ENCODE measurements at places on chromosomes 13 and 19.

- DNase-seq = no peak
These were observed 719.8 kb downstream of the SLITRK1 start for GRCh38 chr13:83162493-83162892.

DNA sequence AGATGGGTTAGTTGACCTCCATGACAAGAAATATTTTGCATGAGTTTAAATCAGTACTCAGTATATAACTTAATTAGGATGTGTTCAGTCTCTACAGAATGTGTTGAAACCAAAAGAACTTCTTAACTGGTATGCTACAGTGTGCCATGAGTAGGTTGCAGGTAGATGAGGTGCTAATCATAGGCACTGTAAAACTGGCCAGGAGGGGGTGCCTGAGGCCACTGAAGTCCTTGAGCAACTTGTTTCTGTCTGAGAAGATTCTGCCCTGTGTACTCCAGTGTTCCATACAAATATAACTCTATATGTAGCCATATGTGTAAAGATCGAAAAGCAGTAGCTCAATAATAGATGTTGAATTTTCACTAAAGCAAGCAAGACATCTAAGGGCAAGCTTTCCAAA is 549.2 kb upstream of the KLF12 start:
- DNase-seq = no peak

DNA sequence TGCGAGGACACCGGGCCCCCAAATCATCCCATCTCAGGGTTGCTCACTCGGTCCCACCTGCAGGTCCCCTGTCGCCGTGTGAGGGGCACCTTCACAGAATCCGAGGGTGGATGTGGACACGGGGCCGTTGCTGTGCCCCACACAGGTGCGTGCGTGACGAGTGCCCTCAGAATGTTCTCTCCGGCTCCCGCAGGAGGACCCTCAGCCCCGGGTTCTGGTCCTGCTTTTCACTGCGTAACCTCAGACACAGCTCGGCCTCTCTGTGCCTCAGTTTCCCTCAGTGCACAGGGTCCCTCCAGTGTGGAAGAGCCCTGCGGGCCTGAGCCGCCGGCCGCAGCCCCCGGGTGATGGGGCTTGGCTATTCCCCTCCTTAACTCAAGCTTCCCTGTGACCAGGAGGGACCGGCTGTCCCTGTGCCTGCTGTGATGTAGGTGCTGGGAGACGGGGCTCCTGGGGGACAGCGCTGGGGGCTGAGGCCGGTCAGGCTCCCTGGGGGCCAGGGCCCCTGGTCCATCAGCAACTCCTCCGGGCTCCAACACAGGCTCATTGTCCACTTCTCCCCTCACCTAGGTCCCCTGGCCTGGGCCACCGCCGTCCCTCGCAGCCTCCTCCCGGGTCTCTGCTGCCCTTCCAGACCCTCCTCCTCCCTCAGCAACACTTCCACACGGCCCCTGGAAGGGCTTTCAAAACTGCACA is 4.8 kb downstream of the SHC2 start:
- no peak for DNase-seq

DNA sequence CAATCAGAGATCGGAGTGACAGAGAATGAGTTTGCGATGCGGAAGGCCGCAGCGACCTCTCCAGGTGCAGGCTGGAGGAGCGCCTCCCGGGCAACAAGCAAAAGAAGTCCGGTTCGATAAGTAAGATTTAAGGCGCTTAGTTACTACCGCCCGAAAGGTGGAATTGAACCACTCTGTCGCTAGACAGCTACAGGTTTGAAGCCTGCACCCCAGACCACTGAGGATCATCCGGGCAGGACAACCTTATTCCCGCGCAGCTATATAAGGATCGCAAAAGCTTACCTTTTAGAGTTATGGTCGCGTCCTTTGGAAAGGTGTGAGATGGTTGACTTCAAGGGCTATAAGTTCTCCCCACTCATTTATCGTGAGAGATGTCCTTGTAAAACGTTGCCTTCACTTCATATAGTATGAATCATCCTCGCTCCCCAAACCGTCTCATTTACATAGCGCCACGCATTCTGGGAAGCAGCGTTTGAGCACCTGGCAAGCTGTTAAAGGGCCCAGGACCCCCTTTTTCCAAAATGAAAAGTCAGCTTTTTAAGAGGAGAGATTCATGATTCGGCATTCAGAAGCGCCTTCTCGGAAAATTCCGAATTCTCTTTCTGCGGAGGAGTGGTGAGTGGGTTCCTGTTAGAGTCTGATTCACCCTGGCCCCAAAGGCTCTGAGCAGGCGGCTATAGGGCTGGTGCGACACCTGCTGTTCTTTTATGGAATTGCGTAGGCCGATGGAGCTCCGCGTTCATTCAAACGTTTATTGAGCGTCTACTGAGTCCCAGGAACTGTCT is 10.8 kb downstream of the FOSB start:
- DNase-seq = peak; percentile 94

GRCh38 chr13:35566340-35566739 is 89.9 kb upstream of the MAB21L1 start:
- DNase-seq = no peak

GRCh38 chr19:35211545-35212230 is 16.9 kb downstream of the FAM187B start:
- peak; percentile 93 for DNase-seq

DNA sequence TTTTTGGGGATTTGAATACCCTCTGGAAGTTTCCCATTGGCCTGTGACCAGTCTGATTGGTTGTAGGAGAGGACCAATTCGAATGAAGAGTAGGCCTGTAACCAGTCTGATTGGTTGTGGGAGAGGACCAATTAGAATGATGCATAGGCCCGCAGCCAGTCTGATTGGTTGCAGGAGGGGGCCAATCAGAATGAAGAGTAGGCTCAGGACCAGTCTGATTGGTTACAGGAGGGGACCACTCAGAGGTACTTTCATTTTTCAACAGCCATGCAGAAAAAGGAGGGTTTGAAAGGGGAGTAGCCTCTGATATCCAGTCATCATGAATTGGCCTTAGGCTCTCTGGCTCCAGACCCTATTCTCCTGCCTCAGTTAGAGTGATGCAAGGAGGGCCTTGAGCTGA is 30.4 kb upstream of the SLC1A5 start:
- DNase-seq = no peak

- DNase-seq = peak; percentile 97
These were observed 885 bp downstream of the TGFB1 start for GRCh38 chr19:41352609-41353465.

- DNase-seq = no peak
These were observed 15.0 kb upstream of the MIER2 start for GRCh38 chr19:359653-359925.

- DNase-seq = no peak
These were observed 5.0 kb downstream of the ADAT3 start for GRCh38 chr19:1910177-1910576.

DNA sequence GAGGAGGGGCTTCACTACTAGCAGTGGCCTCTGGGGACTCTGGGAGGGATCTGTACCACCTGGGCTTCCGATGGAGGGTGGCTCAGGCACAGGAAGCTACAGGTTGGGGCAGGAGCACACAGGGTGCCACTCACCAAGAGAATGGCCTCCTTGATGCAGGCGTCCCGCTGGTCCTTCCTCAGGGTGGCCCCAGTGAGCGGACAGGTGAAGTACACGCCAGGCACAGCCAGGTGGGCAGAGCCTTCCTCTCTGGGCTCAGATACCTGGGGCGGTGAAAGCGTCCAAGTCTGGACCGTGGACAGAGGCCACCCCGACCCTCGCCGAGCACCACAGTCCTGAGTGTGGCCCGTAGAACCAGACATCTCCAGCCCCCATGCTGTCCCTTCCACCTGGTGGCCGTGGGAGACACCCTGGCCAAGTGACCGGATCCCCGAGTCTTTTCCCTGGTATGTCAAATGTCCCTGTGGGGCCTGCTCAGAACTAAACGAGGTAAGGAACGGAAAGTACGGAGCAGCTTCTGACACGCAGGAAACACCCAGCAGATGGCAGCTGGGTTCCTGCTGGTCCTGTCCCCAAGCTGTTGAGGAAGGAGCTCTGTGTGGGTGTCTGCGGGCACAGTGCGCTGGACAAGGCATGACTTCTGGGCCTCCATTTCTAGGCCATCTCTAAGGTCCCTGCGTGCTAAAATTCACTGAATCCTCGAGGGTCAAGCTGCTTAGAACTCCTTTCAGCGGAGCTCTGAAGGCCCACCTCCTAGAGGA is 5.2 kb downstream of the UBXN6 start:
- DNase-seq = no peak

DNA sequence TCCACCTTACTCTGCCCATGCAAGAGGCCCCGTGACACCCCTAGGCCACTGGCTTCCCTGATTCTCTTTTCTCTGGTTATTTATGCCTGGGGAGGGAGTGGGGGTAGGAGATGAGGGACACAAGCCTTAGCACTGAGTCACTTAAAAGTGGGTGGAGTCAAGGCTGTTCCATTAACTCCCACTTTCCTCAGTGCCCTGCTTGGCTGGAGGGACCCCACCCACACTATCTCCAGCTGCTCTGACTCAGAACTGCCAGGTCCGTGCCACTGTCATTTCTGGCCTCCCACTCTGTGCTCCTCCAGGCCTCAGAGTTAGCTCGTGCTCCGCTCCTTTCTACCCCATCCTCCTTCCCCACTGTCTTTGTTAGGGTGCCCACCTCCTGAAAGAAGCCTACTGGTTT is 113.4 kb upstream of the UQCRFS1 start:
- DNase-seq = no peak

DNA sequence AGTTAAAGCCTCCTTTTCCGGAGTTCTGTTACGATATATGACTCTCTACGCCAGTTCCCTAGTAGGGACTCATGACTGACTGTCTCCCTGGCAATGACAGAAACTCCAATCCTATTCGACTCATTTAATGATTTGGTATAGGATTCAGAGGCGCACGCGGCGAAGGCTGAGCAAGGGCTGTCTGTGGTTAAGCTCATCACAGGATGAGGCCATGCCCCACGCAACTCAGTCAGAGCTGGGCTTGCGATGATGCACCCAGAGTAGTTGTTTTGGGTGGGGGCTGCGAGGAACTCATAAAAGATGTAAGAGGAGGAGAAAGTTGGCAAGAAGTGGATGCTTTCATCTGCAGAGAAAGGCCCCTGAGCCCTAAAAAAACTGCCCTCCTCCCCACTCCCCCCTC is 468 bp upstream of the SERTM1 start:
- DNase-seq = no peak

- DNase-seq = no peak
These were observed 43.2 kb downstream of the RGCC start for GRCh38 chr13:41500511-41500910.

DNA sequence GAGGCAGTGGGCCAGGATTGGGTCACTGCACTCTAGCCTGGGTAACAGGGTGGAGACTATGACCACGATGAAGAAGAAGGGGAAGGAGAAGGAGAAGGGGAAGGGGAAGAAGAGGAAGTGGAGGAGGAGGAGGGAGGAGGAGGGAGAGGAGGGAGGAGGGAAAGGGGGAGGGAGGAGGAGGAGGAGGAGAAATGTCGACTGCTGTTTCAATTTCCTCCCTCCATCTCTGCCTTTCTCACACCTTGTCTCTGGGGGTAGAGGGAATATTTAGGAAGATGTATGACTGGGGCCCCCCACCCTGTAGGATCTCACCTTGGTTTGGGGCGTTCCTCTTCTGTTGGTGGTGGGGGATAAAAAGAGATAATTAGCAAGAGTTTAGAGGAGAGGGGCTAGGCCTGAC is 3.8 kb downstream of the TNNT1 start:
- no peak for DNase-seq

DNA sequence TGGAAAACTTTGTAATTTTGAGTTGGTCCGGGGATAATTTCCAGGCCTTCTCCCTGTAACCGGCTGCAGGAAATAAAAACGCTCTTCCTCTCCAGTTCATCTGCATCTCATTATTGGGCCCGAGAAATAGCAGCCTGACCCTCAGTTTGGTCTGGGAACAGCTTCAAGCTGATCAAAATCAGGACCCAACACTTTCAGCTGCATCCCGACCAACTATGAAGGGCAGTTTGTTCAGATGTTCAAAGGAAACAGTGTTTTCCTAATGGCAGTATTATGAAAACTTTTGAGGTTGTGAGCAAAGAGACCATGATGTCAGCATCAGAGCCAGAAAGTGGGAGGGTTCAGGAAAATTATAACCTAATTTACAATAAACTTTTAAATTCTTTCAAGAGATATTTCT is 35.7 kb downstream of the STK24 start:
- no peak for DNase-seq

DNA sequence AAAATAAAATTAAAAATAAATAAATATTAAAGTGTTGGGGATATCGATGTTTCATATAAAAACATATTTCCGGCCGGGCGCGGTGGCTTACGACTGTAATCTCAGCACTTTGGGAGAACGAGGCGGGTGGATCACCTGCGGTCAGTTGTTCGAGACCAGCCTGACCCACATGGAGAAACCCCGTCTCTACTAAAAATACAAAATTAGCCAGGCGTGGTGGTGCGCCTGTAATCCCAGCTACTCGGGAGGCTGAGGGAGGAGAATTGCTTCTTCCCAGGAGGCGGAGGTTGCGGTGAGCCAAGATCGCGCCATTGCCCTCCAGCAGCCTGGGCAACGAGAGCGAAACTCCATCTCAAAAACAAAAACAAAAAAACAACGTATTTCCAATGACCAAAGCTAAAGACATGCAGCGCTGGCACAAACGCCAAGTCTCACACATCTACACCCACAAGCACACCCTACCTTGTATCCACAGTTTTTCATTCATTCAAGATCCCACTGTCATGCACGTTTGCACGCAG is 907 bp downstream of the ZNF569 start:
- DNase-seq = no peak

- no peak for DNase-seq
These were observed 24.6 kb downstream of the CYSLTR2 start for GRCh38 chr13:48678316-48678715.

- DNase-seq = no peak
These were observed 7.7 kb downstream of the N4BP2L2 start for GRCh38 chr13:32530841-32531253.

GRCh38 chr13:72390909-72391308 is 336.5 kb downstream of the MZT1 start:
- DNase-seq = no peak

GRCh38 chr13:41289463-41289881 is 21.6 kb upstream of the NAA16 start:
- no peak for DNase-seq

GRCh38 chr19:46251416-46251815 is 21.9 kb downstream of the IGFL1 start:
- DNase-seq = no peak

DNA sequence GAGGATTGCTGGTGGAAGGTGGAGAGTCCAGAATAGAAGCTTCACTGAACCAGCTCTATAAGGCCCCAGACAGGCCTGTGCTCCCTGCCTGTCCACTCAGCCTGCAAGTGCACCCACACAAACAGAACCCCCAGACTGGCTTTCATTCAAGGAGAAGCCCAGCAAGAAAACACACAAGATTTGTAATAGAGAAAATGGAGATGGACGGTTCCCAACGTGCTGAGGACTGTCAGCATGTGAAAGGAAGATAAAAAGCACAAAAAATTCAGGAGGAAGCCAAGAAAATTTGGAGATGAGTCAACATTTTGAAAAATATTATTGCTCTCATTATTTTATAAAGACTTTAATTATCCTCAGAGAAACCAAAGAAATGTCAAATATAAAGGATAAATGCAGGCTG is 218.2 kb upstream of the SLC10A2 start:
- no peak for DNase-seq

DNA sequence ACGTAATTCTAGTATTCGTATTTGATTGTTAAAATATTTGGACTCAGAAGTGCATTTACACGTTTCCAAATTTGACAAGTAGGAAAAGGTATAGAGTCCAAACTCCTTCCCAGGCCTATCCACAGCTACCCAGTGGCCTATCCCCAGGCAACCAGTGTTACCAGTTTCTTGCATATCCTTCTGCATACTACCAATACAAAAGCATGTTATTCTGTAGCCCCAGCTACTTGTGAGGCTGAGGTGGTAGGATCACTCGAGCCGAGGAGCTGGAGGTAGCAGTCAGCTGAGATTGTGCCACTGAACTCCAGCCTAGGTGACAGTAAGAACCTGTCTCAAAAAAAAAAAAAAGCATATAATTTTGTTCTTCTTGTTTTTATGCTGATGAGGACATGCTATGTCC is 67.1 kb downstream of the LRCH1 start:
- DNase-seq = no peak
